ENCODE measurements at places on chromosomes 4 and X.

DNA sequence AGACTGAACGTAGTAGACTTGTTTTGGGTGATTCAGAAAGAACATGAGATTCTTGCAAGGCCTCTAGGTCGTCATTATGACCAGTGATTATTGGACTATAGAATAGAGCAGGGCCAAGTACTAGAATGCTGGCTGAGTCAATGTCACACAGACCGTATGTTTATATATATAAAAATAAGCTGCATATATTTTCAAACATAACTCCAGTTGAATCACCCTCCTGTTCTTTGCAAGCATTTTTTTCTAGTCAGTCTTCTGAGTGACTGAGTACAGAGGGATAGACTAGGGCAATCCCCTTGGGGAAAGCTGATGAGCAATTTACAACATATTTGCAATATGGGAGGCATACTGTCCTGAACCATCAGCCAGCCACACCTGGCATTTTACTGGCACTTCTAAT is 48.4 kb upstream of the PRPS1 start:
- no peak for DNase-seq

DNA sequence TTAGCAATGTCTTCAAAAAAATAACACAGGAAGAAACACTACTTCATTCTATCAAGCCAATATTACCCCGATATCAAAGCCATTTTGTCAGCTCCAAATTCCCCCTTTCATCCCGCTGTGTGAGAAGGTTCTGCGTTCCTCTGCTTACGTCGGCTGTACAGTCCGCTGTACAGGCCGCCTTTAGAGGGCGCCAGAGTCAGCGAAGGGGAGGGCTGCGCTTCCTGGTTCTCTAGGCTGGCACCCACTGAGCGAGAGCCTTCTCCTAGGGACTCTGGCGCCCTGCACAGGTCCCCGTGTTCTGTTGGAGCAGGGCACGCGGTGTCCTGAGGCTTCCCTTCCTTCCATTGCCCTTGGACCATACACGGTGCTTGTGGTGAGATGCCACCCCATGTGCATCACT is 25.3 kb upstream of the CT45A1 start:
- DNase-seq: no peak

DNA sequence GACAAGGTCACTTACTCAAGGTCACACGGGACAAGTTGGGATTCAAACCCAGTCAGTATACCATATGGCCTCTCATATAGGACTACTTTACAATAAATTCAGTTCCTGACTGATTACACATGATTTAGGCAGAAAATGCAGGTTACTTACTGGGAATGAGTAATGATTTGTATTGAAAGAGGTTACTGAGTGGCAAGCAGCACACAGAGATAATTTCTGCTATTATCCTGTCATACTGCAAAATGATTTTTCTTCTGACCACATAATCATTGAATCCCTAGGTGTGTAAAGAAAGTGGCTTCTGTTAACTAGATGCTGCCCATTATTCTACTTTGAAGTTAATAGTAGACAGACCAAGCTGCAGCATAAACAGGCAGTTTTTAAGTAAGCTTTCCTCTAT is 8.2 kb downstream of the FREM3 start:
- no peak for DNase-seq

GRCh38 chrX:44265559-44265958 is 77.9 kb downstream of the EFHC2 start:
- no peak for DNase-seq

DNA sequence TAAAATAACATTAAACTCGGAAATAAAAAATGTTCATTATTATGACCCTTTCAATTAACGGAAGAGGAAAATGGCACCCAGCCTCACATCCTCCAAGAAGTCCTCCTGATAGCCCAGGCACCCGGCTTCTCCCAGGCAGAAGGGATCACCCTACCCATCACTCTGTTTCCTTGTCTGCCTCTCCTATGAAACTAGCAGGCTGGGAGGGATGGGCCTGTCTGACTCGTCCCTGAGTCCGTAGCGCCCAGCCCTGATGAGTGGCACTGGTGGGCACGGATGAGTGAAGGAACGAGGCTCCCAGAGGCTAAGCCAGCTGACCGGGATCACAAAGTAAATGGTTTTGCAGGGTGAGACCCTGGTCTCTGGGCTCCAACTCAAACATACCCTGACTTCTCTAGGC is 28.6 kb upstream of the KIAA0232 start:
- DNase-seq: no peak

- DNase-seq: no peak
These were observed 381.4 kb downstream of the BCOR start for GRCh38 chrX:39716401-39716800.

DNA sequence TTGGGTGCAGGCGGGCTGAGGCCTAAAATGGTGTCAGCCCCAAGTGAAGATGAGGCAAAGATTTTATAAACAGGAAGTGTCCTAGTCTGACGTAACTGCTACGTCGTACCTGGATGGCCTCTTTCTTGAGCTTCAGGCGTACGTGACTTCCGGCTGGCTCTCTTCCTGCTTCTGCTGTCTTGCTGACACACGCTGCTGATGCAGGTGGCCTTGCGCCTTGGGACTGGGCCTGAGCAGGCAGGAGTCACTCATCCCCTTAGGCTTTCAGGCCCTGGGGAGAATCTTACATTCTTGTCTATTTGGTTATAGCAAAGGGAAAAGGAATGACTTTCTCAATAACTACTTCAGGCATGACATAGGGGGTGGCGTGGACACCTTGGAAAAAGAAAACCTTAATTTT is 20.1 kb upstream of the ABRAXAS1 start:
- no peak for DNase-seq

- DNase-seq: no peak
These were observed 143.6 kb downstream of the SLIT2 start for GRCh38 chr4:20395160-20395773.

- DNase-seq: no peak
These were observed at the start of gene NALF2 for GRCh38 chrX:69503782-69504625. Gene NALF2 (plus strand): TSS chrX:69504326. CDS start chrX:69505283, 957 bp downstream.

DNA sequence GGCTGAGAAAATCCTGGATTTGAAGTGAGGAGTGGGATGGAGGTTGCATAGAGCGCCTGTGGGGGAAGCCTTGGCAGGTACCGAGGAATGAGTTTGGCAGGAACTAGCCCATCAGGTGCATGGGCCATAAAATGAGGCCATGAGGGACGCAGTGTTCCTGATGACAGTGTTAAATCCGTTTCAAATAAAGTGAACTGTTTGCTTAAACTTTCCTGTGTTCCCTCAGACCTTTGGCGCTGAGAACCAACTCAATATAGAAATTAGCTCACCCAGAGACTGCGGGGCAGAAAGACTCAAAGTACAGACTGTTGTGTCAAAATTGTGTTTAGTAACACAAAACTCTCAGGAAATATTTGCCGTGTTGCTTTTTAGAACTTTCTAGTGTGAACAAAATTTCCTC is 250.0 kb upstream of the NR3C2 start:
- DNase-seq: no peak

- DNase-seq: no peak
These were observed 237.7 kb upstream of the TLL1 start for GRCh38 chr4:165635381-165635780.

DNA sequence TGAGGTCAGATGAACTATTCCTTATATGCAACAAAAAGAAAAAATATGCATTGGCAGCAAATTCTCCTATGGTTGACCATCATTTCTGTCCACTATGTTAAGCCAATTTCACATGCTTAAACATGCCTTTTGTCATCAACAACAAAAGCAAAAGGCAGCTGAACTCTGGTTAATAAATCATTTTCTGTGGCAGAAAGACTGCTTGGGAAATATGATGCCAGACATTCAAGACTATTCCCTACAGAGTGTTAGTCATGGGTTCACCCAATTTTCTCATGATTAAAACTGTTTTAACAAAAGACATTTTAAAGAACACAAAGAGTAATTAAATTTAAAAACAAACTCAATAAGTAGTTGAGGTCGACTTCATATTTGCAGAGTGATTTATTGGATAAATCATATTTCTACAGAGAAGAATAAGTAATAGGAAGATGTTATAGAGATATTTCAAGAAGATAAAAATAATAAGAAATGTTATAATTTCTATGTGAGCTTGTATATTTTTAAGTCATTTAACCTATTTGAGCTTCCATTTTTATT is 890.6 kb downstream of the STPG2 start:
- no peak for DNase-seq

GRCh38 chr4:116092961-116093360 is 979.5 kb upstream of the NDST4 start:
- DNase-seq: no peak

DNA sequence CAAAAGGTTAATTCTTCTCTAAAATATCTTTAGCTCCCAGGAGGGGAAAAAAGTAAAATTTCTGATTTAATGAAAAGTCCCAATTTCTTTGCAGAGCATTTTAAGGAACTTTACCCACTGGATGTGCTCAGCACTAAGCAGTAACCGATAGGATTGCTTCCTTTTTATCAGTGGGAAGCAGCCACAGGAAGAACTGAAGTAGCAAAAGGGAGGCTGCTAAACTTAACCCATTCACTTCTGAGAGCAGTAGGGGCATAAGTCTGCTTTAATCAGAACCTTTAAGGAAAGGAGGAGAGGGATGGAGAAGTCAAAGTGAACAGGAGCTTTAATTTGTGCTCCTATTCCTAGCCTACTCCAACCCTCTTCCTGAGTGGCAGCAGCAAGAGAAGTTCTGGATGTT is at the start of gene F8:
F8 (minus strand) TSS at position 139 of the 400 bp plus-strand sequence. CDS start 171 bp downstream, outside the sequence.
- no peak for DNase-seq

DNA sequence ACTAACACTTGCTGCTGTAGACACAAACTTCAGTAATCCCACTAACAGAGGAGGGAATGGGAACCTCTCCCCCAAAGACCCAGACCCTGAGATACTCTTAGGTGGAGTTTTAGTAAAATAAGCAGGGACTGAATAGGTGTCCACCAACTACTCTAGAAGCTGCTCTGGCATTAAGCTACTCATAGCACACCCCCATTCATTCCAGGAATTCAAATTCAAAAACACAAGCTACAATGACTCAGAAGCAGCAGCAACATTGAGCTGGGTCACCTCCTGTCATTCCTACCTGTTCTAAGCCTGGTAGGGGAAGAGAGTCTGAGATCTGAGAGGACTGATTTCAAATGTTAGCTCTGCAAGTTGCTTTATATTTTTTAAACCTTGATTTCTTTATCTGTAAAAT is 135.4 kb upstream of the FRMPD4 start:
- no peak for DNase-seq

DNA sequence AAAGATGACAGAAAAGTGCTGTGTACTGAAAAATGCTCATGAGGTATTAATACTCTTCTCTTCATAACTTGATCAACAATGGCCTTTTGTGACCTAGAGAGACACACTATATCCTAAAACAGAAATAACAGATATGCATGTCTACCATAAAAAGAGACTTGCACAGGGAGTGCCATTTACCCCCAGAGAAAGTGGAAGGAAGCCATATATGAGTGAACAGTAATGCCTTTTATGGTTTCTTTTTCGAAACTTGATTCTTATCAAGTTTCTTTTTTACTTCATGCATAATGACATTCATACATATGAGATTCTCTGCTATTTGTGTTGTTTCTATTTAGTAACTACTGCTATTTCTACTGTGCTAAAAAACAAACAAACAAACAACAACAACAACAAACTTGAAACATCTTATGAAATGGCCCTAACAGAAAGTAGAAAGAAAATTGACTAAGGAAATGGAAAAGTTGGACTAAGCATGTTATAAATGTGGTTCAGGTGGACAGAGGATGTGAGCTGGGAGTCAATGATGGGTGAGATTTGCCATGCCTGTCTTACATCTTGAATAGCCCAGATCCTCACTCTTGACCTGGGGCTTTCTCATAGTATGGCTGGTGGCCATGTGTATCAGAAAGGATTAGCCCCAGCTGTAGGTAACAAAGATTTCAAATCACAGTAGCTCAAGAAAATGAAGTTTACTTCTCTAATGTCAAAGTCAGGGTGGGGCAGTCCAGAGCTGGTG is 43.8 kb downstream of the GEMIN8 start:
- no peak for DNase-seq

GRCh38 chrX:31136144-31136611 is 64.3 kb upstream of the FTHL17 start:
- DNase-seq: no peak

Measured in activated B cell treated with CpG ODN at 0.5 μM for 24 hours (primary cell).